Osteoblast (primary cell): ENCODE measurements at places on chromosomes 3 and 15.

DNA sequence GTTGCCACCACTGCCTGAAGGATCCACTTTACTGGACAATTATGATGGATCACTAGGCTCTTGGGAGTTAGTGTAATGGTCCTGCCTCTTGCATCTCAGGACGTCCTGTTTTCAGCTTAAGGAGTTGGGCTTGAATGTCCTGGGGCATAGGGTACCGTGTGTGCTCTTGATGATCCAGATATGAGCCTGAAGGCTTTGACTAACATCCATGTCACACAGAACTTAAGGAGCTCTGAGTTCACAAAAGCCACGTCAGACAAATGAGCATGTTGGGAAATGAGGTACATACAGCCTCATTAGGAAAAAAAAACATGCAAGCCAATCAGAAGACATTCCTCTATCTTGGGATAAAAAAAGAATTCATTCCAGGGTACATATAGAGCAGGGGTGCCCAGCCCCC lies 40.8 kb downstream of the CA12 start:
- H3K27ac ChIP-seq: no peak overlapping the region
- H3K27me3 ChIP-seq: no peaks in the 10 kb centered on the region
- H3K4me1 ChIP-seq: peaks cover 19% of the 10 kb centered on the region
- peaks cover 51% of the 10 kb centered on the region for H3K36me3 ChIP-seq

DNA sequence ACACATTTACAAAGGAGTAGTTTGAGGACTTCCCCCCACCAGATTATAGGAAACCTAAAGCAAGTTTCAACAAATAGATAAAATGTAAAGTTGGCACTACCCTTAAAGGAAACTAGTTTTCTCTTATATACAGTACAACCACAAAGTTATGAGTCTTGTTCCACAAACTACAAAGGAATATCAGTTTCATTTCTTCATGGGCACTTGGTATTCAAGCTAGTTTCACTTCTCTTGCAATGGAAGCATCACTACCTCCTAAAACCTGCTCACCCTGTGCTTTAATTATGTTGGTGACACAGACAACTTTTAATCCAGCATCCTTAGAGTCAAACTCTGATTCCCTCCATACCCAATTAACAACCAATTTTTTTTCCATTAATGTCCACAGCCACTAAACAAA lies 707.0 kb downstream of the ROBO2 start:
- no peak for DNase-seq
- H3K27ac ChIP-seq: no peak overlapping the region
- no peak overlapping the region for H3K4me3 ChIP-seq

DNA sequence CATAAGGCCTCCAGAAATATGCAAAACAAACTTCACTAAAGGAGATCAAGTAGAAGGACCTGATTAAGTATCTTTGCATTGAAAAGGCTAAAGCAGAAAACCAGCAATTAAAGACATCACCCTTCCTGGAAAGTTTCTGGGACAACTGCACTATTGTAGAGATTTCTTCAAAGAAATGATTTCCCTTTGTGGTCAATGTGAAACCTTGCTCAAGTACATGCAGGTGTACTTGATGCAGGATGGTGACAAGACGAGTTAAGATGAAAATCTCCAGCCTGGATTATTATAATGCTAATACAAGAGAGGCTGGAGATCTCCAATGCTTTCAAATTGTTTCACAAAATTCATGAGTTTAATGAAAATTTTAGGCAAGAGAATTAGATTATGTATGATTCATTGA lies 208.4 kb downstream of the TIGIT start:
- no peak overlapping the region for H3K27ac ChIP-seq
- H3K27me3 ChIP-seq: no peaks in the 10 kb centered on the region
- no peak for DNase-seq
- H3K4me1 ChIP-seq: peaks cover 51% of the 10 kb centered on the region

DNA sequence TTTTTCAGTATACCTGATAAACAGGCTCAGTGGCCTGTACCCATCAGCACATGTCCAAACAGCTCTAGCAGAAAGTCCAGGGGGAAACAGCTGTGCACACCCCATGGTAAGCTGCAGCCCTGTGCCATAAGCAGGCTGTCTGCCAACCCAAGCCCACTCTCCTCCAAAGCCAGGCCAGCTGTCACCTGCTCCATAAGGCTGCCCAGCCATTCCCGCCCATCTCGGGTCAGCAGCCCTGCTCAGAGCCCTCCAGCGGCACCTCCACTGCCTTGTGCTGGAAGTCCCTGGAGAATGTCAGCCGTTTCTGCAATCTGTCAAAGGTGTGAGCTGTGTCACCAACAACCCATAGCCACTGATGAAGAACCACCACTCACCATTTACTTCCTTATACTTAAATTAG lies 82.0 kb downstream of the NTRK3 start:
- no peak overlapping the region for H3K27ac ChIP-seq
- H3K4me3 ChIP-seq: no peak overlapping the region
- no peaks in the 10 kb centered on the region for H3K36me3 ChIP-seq
- no peaks in the 10 kb centered on the region for H3K27me3 ChIP-seq
- no peak for DNase-seq
- no peaks in the 10 kb centered on the region for H3K4me1 ChIP-seq

DNA sequence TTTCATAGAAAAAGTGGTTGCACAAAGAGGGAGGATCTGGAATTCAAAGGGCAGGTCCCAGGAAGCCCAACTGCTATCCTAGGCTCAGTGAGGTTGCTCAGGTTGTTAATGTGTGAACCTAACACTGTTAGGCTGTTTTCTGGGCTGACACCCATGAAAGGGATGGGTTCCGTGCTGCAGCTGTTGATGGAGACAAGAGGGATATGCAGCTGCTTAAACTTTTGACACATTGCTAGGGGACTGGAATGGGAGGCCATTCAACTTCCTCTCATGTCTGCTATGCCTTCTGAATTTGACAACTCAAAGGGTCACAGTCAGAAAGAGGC lies 198.0 kb upstream of the NR2E3 start:
- no peak overlapping the region for H3K4me3 ChIP-seq
- no peak overlapping the region for H3K27ac ChIP-seq
- H3K36me3 ChIP-seq: no peaks in the 10 kb centered on the region
- no peaks in the 10 kb centered on the region for H3K27me3 ChIP-seq

GRCh38 chr3:170804078-170804477 lies 65.9 kb downstream of the RPL22L1 start:
- peak overlapping the region; percentile 11 for H3K27ac ChIP-seq
- peaks cover 37% of the 10 kb centered on the region for H3K4me1 ChIP-seq

GRCh38 chr3:65758438-65758837 lies 280.3 kb downstream of the MAGI1 start:
- no peaks in the 10 kb centered on the region for H3K36me3 ChIP-seq
- H3K4me3 ChIP-seq: no peak overlapping the region
- no peak overlapping the region for H3K27ac ChIP-seq
- H3K27me3 ChIP-seq: no peaks in the 10 kb centered on the region
- no peak for DNase-seq
- H3K4me1 ChIP-seq: peaks cover 7% of the 10 kb centered on the region

GRCh38 chr3:20576228-20576627 lies 390.2 kb upstream of the SGO1 start:
- no peak overlapping the region for H3K4me3 ChIP-seq
- H3K27ac ChIP-seq: no peak overlapping the region
- DNase-seq: no peak
- no peaks in the 10 kb centered on the region for H3K27me3 ChIP-seq
- no peaks in the 10 kb centered on the region for H3K36me3 ChIP-seq

DNA sequence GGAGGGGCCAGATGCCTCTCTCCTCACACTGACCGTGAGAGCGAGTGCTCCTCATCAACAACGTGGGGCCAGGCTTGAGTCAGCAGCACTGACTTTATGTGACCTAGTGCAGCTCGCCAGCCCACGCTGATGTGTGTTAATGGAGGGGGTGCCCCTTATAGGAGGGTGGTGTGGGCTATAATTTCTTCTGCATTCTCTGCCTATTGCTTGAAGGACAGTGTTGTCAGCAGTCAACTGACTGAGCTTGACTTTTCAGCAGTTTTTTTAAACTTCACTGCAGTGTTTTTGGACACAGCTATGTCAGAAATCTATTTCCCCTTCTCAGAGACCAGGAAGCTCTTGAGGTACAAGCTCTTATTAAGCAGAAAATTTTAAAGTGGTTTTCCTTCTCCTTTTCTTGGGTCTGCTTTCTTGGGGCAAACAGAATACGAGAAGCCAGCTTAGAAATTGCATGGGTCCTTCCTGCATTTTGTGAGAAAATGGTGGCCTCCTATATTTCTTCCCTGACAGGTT lies 304.8 kb upstream of the CTDSPL start:
- H3K36me3 ChIP-seq: no peaks in the 10 kb centered on the region
- DNase-seq: no peak
- no peak overlapping the region for H3K27ac ChIP-seq
- H3K4me1 ChIP-seq: no peaks in the 10 kb centered on the region

GRCh38 chr3:66817951-66818557 lies 180.1 kb upstream of the KBTBD8 start:
- DNase-seq: no peak
- H3K4me1 ChIP-seq: no peaks in the 10 kb centered on the region
- H3K4me3 ChIP-seq: no peak overlapping the region
- no peaks in the 10 kb centered on the region for H3K36me3 ChIP-seq
- peaks cover 12% of the 10 kb centered on the region for H3K27me3 ChIP-seq
- H3K27ac ChIP-seq: no peak overlapping the region

- no peak overlapping the region for H3K4me3 ChIP-seq
- no peak for DNase-seq
- H3K36me3 ChIP-seq: no peaks in the 10 kb centered on the region
- no peak overlapping the region for H3K27ac ChIP-seq
- peaks cover 18% of the 10 kb centered on the region for H3K4me1 ChIP-seq
- no peaks in the 10 kb centered on the region for H3K27me3 ChIP-seq
These were observed 198.5 kb downstream of the THSD4 start for GRCh38 chr15:71313806-71314205.

DNA sequence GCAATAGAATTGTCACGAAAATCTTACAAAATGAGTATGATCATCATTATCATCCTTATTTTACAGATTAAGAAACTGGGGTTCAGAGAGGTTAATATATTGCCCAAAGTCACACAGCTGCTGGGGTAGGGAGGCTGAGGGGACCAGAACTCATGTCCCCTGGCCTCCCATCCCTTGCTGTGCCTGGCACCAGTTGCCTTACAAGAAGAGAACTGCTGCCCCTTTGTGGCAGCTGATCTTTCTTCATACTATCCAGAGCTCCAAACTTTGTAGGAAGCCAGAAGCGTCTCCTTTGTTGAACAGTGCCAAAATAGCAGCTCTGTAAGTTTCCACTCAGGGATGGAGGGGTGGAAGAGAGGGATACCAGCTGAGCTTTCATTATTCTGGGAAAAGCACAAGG lies 236.8 kb upstream of the TBC1D5 start:
- H3K36me3 ChIP-seq: no peaks in the 10 kb centered on the region
- no peak overlapping the region for H3K4me3 ChIP-seq
- DNase-seq: no peak
- H3K27me3 ChIP-seq: no peaks in the 10 kb centered on the region
